ENCODE measurements at places on chromosomes 5 and 9. TPM values are rescaled to one million over a fixed set of nuclear protein-coding genes. Genes with fewer than 3 reads are reported as not detected.

Gene GLRA1
- not detected for total RNA-seq

Gene CDC25C
- not detected for total RNA-seq

Gene RASGRF2
- 6.7 TPM for total RNA-seq

Gene FREM1
- 0.58 TPM for total RNA-seq

Gene SH3TC2
- total RNA-seq: 2.2 TPM

Gene NPM1
- 647 TPM for total RNA-seq

Gene MARCOL
- not detected for total RNA-seq

Gene GDNF
- 2.0 TPM for total RNA-seq

Gene MEGF10
- 0.50 TPM for total RNA-seq

Gene GOLPH3
- total RNA-seq: 206 TPM

Gene ADGRD2
- not detected for total RNA-seq

Gene SIGMAR1
- total RNA-seq: 73.4 TPM

Gene CD274
- total RNA-seq: 2.5 TPM

Gene FOXI1
- total RNA-seq: not detected

Gene PROP1
- not detected for total RNA-seq

Gene FBLL1
- total RNA-seq: not detected

Gene KCNV2
- not detected for total RNA-seq

Gene SERINC5
- total RNA-seq: 8.4 TPM

Gene FOXD4L6
- not detected for total RNA-seq

Gene STKLD1
- total RNA-seq: 1.0 TPM

Gene FAM221B
- not detected for total RNA-seq

Gene GHR
- 6.0 TPM for total RNA-seq

Gene PURA
- 31.8 TPM for total RNA-seq

Gene TAS2R1
- not detected for total RNA-seq

Gene TMED7
- total RNA-seq: 183 TPM

Gene NELFB
- 73.2 TPM for total RNA-seq

Gene MBLAC2
- total RNA-seq: 5.6 TPM

Data from esophagus muscularis mucosa (tissue), 4 donors.